ENCODE measurements at places on chromosomes 4 and X.
A peak's percentile ranks its signal among the peaks of the same experiment; 100 is the strongest.

DNA sequence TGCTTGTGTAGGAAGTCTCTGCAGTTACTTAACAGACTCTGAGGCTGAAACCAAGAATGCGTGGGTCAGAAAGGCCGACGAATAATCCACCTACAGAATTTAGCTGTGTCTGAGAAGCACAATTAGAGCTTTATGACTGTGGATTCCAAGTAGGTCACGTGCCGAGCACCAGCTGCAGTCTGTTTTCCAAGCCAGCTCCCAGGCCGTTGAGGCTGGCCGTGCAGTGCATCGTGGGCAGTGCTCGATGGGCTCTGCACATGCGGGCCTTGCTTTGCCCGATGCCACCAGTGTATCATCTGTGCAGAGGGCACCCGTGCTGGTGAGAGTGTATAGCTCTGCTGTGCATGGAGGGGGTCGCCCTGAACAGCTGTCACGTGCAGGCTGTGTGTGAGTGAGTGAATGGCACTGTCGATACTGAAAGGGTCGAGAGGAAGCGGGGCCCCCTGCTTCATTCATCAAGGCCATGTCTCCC lies 67.5 kb upstream of the CLDN34 start:
- DNase-seq: peak; percentile 18

DNA sequence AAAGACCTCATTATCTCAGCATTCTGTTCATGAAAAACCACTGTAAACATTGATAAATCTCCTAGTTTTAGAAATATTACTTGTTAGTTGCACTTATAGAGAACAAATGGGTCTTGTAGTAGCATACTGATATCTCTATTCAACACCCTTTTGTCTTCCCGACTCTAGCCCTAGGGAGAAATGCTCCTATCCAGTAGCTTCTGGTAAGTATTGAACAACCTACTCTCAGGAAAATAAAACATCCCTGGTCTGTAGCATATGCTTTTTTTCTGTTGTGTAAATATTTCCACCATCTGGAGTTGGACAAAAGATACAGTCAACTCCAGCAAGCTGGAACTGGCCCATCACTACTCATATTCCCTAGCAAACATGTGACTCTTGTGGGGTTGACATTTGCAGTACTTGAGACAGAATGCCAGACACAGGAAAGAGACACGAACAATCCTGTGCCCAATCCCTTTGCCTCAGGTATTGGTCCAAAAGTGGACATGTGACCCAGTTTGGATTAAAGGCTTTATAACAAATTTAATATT lies 188.2 kb downstream of the GC start:
- DNase-seq: no peak

DNA sequence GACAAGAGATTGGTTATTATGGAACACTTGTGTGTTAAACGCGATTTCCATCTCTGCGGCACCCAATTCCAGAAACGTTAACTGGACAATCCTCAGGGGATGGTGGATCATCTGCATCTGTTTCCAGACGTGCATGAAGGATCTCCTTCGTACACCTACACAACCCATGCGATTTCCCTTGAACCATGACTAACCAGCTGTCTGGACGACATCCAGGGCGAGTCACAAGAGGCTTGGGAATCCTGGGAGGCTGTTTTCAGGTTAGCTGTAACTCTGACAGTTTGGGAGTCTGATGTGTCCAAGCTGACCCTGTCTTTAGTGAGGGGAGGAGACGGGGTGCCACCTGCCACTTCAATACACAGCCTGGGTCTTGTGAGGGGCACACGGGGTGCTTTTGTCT lies 84.5 kb downstream of the GATB start:
- no peak for DNase-seq

- DNase-seq: no peak
Observed at GRCh38 chr4:36310793-36311192, 29.4 kb downstream of the DTHD1 start.

DNA sequence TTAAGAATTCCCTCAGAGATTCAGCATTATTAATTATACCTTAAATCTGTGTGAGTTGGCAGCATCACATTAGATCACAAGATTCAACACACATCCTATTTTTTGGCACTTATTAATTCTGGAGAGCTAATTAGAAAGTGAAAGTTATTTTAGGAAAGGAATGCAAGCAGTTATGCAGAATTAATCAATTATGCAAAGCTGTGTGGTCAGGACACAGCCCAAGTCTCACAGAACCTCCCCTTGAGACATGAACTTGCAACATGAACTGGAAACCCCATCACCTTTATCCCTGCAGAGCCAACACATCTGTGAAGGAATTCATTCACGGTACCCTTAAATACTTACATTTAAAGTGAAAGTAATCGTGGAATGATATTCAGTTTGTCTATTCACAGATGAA lies 80.5 kb downstream of the TSPAN5 start:
- DNase-seq: no peak

GRCh38 chr4:106541253-106541652 lies 172.7 kb upstream of the GIMD1 start:
- DNase-seq: no peak

- no peak for DNase-seq
Observed at GRCh38 chrX:36961590-36961989, 46.6 kb upstream of the FAM47C start.

DNA sequence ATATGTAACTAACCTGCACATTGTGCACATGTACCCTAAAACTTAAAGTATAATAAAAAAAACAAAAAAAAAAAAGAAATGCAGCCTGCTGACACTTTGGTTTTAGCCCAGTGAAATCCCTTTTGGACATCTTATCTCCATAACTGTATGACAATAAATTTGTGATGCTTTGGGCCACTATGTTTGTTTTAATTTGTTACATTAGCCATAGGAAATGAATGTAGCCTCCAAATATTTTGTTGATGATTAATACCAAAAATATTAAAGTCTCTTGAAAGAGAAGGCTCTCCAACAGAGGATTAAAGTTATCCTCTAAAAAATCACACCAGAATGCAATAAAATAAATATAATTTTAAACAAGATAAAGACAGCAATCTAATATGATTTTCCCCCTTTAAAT lies 852.7 kb upstream of the SLIT2 start:
- DNase-seq: no peak

DNA sequence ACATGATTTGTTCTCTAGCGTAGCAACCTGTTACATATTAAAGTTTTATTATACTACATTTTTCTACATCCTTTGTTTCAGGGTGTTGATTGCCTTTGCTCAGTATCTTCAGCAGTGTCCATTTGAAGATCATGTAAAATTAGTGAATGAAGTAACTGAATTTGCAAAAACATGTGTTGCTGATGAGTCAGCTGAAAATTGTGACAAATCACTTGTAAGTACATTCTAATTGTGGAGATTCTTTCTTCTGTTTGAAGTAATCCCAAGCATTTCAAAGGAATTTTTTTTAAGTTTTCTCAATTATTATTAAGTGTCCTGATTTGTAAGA lies 2.4 kb downstream of the ALB start:
- DNase-seq: no peak

DNA sequence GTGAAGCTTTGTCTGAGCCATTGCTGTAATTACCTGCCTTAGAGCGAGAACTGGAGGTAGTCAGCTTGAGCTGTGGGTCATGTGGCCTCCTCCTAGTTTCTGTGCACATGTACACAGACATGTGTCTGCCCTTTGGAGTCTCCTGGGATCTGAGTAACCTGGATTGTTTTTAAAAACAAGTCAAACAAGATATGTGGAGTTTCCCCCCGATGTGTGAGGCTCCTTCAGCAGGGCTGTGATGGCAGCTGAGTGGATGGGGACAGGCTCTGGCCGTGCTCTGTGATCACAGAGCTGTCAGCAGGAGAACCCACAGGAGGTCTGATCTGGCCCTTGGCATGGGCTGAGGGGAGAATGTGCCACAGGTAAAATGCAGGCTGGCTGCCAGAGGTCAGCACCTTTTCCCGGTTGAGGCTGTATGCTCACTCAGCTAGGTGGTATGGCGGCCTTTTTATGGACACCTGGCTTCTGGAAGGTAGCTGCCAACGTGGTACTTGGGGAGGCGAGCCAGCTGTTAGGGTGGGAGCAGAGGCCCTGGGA lies 38.4 kb downstream of the NOP14 start:
- DNase-seq: no peak

- DNase-seq: no peak
Observed at GRCh38 chr4:25345744-25346143, 31.3 kb upstream of the ANAPC4 start.

GRCh38 chr4:83894831-83895230 lies 358.9 kb downstream of the GPAT3 start:
- DNase-seq: no peak

DNA sequence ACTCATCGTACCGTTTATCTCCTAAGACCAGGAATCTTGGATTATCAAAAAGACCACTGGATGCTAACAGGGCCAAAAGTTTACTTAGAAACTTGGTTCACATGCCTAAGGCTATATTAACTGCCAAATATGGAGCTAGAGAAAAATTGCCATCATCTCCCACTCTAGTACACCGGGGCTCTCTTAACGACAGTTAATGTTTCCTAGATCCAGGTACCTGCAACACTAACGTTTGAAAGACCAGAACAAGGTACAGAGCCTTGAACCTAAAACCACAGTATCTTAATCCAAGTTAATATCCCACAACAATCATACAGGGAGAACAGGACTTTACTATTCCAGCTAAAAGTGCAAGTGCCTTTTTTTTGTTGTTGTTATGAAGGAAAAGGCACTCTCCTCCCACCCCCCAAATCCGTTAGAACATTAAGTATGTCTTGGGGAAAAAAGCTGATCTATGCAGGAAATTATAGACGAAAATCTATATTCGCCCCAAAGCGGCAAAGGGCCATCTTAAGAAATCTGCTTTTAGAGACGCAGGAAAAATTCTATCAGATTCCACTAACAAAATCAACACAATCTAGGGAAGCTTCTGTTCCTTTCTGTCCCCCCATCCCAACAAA lies 1.3 kb downstream of the G3BP2 start:
- no peak for DNase-seq

- DNase-seq: no peak
Observed at GRCh38 chrX:7149411-7149810, 1.5 kb upstream of the PUDP start.

DNA sequence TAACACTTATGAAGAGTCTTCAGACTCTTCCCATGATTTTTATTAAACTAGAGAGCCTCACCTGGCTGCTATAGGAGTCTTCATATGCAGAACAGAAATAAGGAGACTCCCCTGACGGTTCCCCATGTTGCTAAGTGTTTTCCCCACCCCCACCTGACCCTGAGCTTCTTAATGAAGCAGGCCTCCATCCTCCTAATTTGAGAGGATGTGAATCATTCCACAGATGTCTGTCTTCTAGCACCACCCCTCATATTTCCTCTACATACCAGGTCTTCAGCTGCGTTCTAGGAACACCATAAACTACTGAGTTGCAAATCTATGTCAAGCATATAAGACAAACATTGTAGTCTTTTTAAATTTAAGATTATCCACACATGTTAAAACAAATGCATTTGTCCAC lies 36.9 kb downstream of the RP2 start:
- no peak for DNase-seq

GRCh38 chrX:148670277-148670676 lies 169.9 kb downstream of the AFF2 start:
- DNase-seq: no peak

- no peak for DNase-seq
Observed at GRCh38 chrX:21944136-21944615, 3.7 kb downstream of the SMS start.

GRCh38 chrX:53080628-53081580 lies 1.3 kb upstream of the TSPYL2 start:
- no peak for DNase-seq

- no peak for DNase-seq
Observed at GRCh38 chr4:73223258-73223650, 35.3 kb downstream of the ANKRD17 start.

GRCh38 chrX:12673487-12673886 lies 117.7 kb upstream of the PRPS2 start:
- no peak for DNase-seq

DNA sequence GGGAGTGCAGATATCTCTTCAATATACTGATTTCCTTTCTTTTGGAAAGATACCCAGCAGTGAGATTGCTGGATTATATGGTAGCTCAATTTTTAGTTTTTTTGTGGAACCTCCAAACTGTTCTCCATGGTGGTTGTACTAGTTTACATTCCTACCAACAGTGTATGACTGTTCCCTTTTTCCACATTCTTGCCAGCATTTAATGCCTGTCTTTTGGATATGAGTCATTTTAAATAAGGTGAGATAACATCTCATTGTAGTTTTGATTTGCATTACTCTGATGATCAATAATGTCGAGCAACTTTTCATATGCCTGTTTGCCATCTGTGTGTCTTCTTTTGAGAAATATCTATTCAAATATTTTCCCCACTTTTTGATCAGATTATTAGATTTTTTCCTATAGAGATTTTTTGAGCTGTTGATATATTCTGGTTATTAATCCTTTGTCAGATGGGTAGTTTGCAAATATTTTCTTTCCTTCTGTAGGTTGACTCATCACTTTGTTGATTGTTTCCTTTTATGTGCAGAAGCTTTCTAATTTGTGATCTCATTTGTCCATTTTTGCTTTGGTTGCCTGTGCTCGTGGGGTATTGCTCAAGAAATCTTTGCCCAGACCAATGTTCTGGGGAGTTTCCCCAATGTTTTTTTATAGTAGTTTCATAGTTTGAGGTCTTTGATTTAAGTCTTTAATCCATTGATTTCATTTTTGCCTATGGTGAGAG lies 552.7 kb downstream of the ZNF674 start:
- DNase-seq: no peak
